ENCODE measurements at places on chromosomes 5 and 9.
A peak's percentile ranks its signal among the peaks of the same experiment; 100 is the strongest.

- H3K27me3 ChIP-seq, result no peaks in the 10 kb centered on the region
- H3K36me3 ChIP-seq, result no peaks in the 10 kb centered on the region
- H3K27ac ChIP-seq, result no peak overlapping the region
- H3K4me3 ChIP-seq, result no peak overlapping the region
Observed at GRCh38 chr9:3656224-3656623, 130.4 kb upstream of the RFX3 start.

DNA sequence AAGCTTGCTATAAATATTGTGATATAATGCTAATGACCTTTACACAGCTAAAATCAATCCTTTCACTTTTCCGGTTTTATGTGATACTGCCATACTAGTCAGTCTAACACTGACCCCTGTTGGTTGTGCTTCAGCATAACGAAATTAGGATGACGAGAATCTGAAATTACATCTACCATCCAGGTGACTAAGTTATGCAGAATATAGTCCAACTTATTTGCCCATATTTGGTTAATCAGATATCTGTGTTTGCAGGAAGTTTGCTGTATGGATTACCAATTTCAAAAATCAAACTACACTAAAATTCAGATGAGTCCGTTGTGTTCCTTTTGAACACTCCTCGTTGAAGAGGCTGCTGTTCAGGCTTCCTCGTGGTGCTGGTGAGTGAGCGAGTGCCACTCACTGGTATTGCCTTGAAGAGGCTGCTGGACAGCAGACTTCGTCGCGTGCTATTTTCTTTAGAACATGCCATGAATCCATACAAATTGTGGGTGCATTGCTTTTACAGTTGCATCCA is 32.5 kb downstream of the TENT4A start:
- no peak for DNase-seq
- peaks cover 52% of the 10 kb centered on the region for H3K36me3 ChIP-seq
- no peaks in the 10 kb centered on the region for H3K27me3 ChIP-seq
- H3K27ac ChIP-seq, result no peak overlapping the region
- no peak overlapping the region for H3K4me3 ChIP-seq
- peaks cover 6% of the 10 kb centered on the region for H3K4me1 ChIP-seq

DNA sequence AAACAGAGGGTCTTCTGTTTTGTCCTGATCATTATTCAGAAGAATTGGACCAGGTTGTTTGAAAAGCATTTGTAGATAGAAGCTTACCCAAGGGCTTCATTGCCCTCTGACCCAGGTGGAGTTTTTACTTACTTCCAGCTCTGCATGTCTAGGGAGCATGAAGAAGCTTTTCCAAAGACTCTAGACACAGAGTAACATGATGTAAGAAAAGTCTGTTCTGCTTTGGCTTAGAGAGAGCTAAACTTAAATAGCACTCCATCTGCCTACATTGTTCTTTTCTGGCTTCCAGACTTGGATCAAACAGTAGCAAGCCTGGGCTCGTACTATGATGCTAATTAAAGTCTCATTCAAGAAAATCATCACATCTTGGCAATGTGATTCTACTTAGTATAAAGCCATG is 112.1 kb downstream of the SNCAIP start:
- H3K36me3 ChIP-seq, result no peaks in the 10 kb centered on the region
- no peaks in the 10 kb centered on the region for H3K4me1 ChIP-seq
- H3K27me3 ChIP-seq, result peaks cover 2% of the 10 kb centered on the region
- H3K4me3 ChIP-seq, result no peak overlapping the region

- no peaks in the 10 kb centered on the region for H3K27me3 ChIP-seq
- H3K27ac ChIP-seq, result no peak overlapping the region
- no peak for DNase-seq
Observed at GRCh38 chr5:44665101-44665701, 143.5 kb upstream of the MRPS30 start.

DNA sequence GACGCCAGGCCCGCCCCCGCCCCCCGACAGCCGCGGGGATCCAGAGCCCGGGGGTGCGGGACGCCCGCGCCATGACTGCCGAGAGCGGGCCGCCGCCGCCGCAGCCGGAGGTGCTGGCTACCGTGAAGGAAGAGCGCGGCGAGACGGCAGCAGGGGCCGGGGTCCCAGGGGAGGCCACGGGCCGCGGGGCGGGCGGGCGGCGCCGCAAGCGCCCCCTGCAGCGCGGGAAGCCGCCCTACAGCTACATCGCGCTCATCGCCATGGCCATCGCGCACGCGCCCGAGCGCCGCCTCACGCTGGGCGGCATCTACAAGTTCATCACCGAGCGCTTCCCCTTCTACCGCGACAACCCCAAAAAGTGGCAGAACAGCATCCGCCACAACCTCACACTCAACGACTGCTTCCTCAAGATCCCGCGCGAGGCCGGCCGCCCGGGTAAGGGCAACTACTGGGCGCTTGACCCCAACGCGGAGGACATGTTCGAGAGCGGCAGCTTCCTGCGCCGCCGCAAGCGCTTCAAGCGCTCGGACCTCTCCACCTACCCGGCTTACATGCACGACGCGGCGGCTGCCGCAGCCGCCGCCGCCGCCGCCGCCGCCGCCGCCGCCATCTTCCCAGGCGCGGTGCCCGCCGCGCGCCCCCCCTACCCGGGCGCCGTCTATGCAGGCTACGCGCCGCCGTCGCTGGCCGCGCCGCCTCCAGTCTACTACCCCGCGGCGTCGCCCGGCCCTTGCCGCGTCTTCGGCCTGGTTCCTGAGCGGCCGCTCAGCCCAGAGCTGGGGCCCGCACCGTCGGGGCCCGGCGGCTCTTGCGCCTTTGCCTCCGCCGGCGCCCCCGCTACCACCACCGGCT is 1.0 kb downstream of the FOXE1 start:
- peaks cover 2% of the 10 kb centered on the region for H3K36me3 ChIP-seq
- peaks cover 27% of the 10 kb centered on the region for H3K4me1 ChIP-seq
- H3K27me3 ChIP-seq, result peaks cover 76% of the 10 kb centered on the region
- H3K27ac ChIP-seq, result no peak overlapping the region
- DNase-seq, result peak; percentile 78

GRCh38 chr9:109414125-109414785 is 83.9 kb downstream of the PTPN3 start:
- peaks cover 51% of the 10 kb centered on the region for H3K4me1 ChIP-seq
- H3K27ac ChIP-seq, result no peak overlapping the region
- no peaks in the 10 kb centered on the region for H3K36me3 ChIP-seq
- H3K4me3 ChIP-seq, result no peak overlapping the region

GRCh38 chr9:99491408-99492158 is 269.5 kb downstream of the SEC61B start:
- H3K36me3 ChIP-seq, result no peaks in the 10 kb centered on the region
- DNase-seq, result peak; percentile 25
- H3K4me1 ChIP-seq, result no peaks in the 10 kb centered on the region

- H3K36me3 ChIP-seq, result no peaks in the 10 kb centered on the region
- no peak for DNase-seq
- H3K27me3 ChIP-seq, result no peaks in the 10 kb centered on the region
Observed at GRCh38 chr9:98324801-98325200, 69.4 kb upstream of the TBC1D2 start.

GRCh38 chr5:103249068-103249467 is 9.5 kb upstream of the MACIR start:
- DNase-seq, result no peak
- no peak overlapping the region for H3K27ac ChIP-seq
- H3K4me3 ChIP-seq, result no peak overlapping the region

GRCh38 chr5:32475334-32476097 is 31.0 kb upstream of the ZFR start:
- H3K4me1 ChIP-seq, result no peaks in the 10 kb centered on the region
- H3K36me3 ChIP-seq, result no peaks in the 10 kb centered on the region
- no peaks in the 10 kb centered on the region for H3K27me3 ChIP-seq
- DNase-seq, result no peak
- no peak overlapping the region for H3K27ac ChIP-seq

- no peaks in the 10 kb centered on the region for H3K36me3 ChIP-seq
- DNase-seq, result no peak
- H3K27ac ChIP-seq, result no peak overlapping the region
- peaks cover 6% of the 10 kb centered on the region for H3K4me1 ChIP-seq
- H3K4me3 ChIP-seq, result no peak overlapping the region
- no peaks in the 10 kb centered on the region for H3K27me3 ChIP-seq
Observed at GRCh38 chr9:38047301-38048251, 21.5 kb downstream of the SHB start.

- peaks cover 13% of the 10 kb centered on the region for H3K36me3 ChIP-seq
- H3K27ac ChIP-seq, result no peak overlapping the region
- DNase-seq, result no peak
- no peaks in the 10 kb centered on the region for H3K4me1 ChIP-seq
Observed at GRCh38 chr5:179780362-179780761, 13.4 kb upstream of the LTC4S start.

GRCh38 chr5:117183326-117183725 is 608.7 kb upstream of the SEMA6A start:
- no peak overlapping the region for H3K4me3 ChIP-seq
- H3K4me1 ChIP-seq, result no peaks in the 10 kb centered on the region
- no peak for DNase-seq

DNA sequence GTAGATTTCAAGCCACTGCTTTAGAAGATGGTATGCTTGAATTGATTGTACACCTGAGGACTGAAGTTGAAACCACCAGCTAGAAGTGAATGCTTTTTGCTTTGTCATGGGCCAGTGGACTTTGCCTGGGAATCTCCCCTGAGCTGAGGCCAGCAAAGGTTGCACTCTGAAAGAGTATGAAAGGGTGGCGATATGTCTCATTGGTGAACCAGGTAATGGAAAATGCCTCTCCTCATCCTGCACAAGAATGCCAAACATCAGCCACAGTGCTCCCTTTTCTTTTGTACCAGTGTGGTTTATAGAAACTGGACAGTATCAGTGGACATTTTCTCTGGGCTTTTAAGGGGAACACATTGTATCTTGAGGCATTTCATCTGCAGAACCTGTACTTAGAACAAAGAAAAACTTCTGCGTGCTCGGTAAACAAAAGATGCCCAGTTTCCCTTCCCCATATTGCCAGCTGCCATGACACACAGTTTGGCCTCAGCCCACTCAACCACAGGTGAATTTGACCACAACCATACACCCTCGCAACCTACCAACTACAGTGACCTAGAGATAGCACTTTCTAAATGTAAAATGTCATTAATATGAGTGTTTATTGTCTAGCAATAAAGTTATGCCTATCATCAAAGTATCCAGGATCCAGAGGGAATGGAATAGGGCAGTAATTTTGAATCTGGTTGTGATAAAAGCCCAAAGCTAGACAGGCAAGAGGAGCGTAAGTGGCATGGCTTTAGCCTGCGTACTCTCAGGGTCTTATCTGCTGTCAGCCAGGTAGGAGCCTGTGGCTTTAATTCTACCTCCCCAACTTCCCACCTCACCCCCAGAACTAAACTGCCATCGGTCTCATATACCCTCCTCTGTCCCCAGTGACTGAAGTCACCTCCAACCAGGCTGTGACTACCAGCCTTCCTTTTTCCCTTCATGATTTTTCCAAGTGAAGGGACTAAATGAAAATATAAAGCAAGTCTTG is 79.5 kb upstream of the LHFPL2 start:
- DNase-seq, result no peak
- H3K27me3 ChIP-seq, result peaks cover 3% of the 10 kb centered on the region
- no peak overlapping the region for H3K27ac ChIP-seq

DNA sequence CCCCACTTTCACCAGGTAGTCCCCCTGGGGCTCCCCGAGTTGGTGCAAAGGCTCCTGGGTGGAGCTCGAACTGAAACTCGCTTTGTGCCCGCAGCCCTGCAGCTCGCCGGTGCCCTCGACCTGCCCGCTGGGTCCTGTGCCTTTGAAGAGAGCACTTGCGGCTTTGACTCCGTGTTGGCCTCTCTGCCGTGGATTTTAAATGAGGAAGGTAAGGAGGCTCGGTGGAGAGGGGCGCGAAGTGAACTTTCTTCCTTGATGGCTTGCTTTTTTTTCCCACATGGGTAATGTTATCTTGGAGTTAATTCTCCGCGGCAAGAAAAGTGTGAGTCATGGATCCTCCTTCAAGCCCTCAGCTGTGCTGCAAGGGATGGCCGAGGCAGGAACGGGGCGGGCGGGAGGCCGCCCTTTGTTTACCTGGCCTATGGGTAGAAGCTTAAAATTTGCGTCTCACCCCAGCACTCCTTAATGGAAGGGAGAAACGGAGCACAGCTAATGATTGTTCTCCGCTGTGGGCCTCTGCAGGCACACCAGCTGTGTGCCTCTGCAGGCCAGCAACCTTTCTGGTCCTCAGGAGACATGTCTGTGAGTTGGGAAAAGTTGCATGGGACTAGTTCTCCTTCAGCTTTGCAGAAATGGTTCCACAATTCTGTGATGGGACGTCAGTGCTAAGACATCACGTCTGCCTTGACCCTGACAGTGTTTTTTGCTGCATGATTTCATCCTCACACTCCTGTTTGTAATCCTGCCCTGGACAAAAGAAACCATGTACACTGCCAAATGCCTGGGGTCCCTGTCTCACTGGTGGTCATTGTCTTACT is 1.1 kb downstream of the MAMDC2 start:
- peak overlapping the region; percentile 9 for H3K4me3 ChIP-seq
- H3K27me3 ChIP-seq, result peaks cover 48% of the 10 kb centered on the region
- H3K27ac ChIP-seq, result no peak overlapping the region
- H3K4me1 ChIP-seq, result peaks cover 3% of the 10 kb centered on the region
- H3K36me3 ChIP-seq, result no peaks in the 10 kb centered on the region

GRCh38 chr9:36399980-36400331 is at the start of gene RNF38:
RNF38 (minus strand) TSS chr9:36400269; CDS start chr9:36400108, 161 bp downstream.
- H3K4me1 ChIP-seq, result peaks cover 51% of the 10 kb centered on the region
- no peak for DNase-seq
- H3K27ac ChIP-seq, result peak within 1 kb of the TSS; percentile 94
- no peaks in the 10 kb centered on the region for H3K27me3 ChIP-seq

DNA sequence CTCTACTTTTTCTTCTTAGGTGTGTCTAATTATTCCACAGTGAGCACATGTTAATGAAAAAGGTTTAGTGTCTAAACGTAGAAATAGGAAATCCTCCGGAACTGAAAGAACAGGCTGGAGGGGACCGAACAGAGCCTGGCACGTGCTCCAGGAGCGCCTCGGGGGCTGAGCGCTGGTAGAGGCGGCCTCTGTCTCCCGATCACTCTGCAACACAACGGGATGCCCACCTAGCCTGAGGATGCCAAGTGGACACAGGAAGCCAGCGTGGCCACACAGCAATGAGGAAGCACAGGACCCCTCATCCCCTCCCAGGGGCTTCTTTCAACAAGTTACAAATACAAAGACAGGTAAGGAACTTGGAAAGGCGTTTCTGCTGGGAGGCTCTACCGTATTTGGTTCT is 19.4 kb downstream of the TRIM7 start:
- H3K4me1 ChIP-seq, result peaks cover 28% of the 10 kb centered on the region
- no peak overlapping the region for H3K4me3 ChIP-seq
- DNase-seq, result no peak
- peaks cover 2% of the 10 kb centered on the region for H3K36me3 ChIP-seq
- H3K27me3 ChIP-seq, result peaks cover 4% of the 10 kb centered on the region

- no peaks in the 10 kb centered on the region for H3K36me3 ChIP-seq
- H3K27ac ChIP-seq, result no peak overlapping the region
- no peaks in the 10 kb centered on the region for H3K4me1 ChIP-seq
- no peak overlapping the region for H3K4me3 ChIP-seq
- no peak for DNase-seq
- H3K27me3 ChIP-seq, result no peaks in the 10 kb centered on the region
Observed at GRCh38 chr5:22947921-22948320, 94.8 kb upstream of the CDH12 start.
